Foreskin melanocyte (primary cell): ENCODE measurements at places on chromosomes 12 and 14.
A peak's percentile ranks its signal among the peaks of the same experiment; 100 is the strongest.

DNA sequence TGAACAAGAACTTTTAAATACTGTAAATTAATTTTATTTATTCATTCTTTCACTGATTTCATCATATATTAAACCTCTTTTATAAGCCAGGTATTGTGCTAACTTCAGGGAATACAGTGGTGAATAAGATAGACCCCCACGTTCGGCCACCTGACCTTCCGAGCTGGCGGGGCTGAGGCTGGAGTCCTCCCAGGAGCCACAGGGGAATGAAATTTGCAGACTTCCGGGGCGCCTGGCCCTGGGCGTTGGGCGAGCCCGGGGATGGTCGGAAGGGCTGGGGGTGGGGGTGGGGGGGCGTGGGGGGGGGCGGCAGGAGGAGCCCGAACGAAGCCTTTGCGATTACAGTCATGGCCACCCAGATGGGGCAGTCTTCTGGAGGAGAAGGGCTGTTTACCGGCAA, 383.4 kb downstream of the PAWR start:
- no peak for DNase-seq

GRCh38 chr12:88935856-88936255, 355.6 kb upstream of the KITLG start:
- DNase-seq: no peak

GRCh38 chr12:64824130-64824499, 332 bp upstream of the TBC1D30 start:
- no peak for DNase-seq

DNA sequence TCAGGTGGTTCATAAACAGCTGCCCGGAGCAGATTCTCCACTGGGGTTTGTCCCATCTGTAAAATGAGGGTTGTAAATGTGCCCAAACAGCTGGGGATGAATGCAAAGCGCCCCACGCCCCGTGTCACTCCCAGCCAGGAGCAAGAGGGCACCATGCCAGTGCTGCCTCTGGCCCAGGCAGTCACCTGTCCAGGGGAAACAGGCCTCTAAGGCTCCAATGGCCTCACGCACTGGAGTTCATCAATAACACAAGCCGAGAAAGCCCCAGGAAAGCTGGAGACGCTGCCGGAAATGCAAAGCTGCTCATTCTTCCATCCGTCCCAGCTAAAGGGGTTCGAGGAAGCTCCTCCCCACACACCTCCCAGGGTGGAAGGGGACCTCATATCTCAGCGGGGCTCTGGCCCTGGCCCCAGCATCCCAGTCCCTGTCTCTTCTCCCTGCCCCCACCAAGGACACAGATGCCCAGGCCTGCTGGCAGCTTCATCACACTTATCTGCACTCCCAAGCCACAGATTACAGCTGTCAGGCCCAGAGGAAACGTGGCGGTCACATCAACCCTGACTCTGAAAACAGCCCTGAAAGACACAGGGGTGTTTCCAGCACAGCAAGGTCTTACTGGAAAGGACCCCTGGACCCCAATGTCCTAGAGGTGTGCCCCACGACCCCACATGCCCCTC, 21.5 kb downstream of the SCARB1 start:
- no peak for DNase-seq

- DNase-seq: peak; percentile 98
Observed at GRCh38 chr12:123126294-123127181, 24.4 kb downstream of the PITPNM2 start.

DNA sequence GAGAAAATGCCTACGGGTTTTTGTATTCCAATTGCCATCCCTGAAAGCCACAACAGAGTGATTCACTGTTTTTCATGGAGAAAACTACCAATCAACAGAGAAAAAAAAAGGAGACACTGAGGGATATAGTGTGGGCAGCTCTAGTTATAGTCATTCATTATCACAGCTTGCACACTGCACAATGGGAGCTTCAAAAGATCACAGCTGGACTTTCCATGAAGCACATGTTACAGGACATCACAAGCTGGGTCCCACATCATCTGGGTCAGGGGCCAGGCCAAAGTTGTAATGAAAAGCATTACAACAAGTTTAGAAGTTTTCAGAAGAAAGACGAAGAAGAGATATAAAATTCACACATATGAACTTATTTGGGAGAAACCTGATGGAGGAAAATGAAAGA, 41.5 kb downstream of the RERG start:
- DNase-seq: peak; percentile 90

DNA sequence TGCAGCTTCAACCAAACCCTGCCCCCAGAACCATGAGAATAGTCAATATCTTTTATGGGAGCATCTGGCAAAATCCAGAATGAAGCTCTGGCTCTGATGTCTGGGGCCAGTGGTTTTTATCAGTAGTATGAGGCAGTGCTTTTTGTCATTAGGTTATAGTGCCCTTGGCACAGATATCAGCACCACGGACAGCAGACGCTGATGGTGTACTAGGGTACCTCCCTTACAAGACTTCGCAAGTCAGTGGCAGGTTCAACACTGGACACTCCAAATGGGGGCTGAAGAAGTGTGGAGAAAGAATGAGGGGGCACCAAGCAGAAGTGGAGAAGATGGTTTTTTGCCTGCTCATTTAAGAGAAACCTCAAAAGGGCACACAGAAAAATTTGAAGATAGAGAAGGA, 68.2 kb upstream of the E2F7 start:
- no peak for DNase-seq

DNA sequence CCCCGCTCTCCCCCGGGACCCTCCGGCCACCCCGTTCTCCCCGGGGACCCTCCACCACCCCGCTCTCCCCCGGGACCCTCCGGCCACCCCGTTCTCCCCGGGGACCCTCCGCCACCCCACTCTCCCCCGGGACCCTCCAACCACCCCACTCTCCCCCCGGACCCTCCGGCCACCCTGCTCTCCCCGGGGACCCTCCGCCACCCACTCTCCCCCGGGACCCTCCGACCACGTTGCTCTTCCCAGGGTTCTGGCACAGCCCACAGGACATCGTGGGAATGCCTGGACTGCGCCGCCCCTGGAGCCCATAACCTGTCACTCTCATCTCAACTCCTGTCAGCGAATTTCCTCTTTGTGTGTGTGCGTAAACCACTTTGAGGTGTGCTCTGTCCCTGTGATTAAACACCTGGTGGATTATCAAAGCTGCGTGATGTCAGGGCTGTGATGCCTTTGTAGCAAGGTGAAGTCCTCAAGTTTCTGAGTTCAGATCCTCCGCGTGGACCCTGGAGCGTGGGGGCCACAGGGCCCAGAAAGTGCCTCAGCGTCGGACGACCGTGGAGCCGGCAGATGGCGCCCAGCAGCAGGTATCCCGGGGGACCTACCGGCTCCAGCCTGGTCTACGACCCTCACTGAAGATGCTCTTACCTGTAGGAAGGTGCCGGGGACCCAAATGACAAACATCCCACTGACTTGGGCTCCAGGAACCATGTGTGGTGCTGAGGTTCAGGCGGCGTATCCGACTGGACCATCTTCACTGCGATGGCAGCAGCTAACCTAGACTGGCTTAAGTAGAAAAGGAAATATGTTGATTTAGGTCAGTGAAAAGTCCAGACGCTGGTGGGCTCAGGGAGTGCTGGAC, 63.2 kb upstream of the GALNT9 start:
- no peak for DNase-seq

- DNase-seq: no peak
Observed at GRCh38 chr14:104689881-104690711, 678 bp downstream of the INF2 start.

GRCh38 chr12:12456637-12457036, 99.8 kb downstream of the BORCS5 start:
- peak; percentile 83 for DNase-seq

DNA sequence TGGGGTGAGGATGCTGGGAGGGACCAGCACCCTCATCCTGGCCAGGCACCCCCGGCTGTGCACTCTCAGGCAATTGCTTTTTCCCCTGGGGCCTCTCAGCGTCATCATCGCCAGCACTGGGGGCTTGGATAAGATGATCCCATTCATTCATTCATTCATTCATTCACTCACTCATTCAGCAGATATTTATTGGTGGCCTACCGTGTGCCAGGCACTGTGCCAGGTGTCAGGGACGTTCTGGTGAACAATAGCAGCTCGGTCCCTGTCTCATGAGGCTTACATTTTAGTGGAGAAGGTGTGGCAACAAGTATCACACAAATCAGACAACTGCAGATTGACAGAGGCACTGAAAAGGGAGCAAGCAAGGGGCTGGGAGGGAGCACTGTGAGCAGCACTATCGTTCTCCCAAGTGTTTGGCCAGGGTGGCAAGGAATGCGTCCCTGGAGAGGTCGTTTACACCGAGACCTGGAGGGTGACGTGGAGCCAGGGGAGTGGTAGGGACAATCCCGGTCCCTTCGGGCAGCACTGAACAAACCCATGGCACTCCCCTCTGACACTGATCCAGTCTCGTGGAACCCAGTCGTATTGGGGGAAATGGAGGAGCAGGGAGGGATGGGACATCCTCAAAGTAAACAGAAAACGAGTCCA, 124.1 kb downstream of the PAPOLA start:
- DNase-seq: no peak
